Pericardium fibroblast (primary cell): ENCODE measurements at places on chromosomes 2 and 18. TPM values are rescaled to one million over a fixed set of nuclear protein-coding genes. Genes with fewer than 3 reads are reported as not detected.

CTDP1 gene
- 14.9 and 17.0 TPM in 2 replicates for total RNA-seq

AQP12B gene
- total RNA-seq, result not detected in 2 replicates

ATF2 gene
- 19.6 and 26.0 TPM in 2 replicates for total RNA-seq

DNAJC27 gene
- total RNA-seq, result 1.5 and 2.1 TPM in 2 replicates

COLEC11 gene
- total RNA-seq, result 1.4 and 8.9 TPM in 2 replicates

NR4A2 gene
- 0.47 and 0.68 TPM in 2 replicates for total RNA-seq

EPB41L3 gene
- total RNA-seq, result 32.8 and 49.5 TPM in 2 replicates

SCN3A gene
- not detected in 2 replicates for total RNA-seq

MARCO gene
- total RNA-seq, result not detected in 2 replicates

TRAF3IP1 gene
- total RNA-seq, result 7.6 and 12.4 TPM in 2 replicates

SPC25 gene
- total RNA-seq, result 0.09 and 0.35 TPM in 2 replicates

ALK gene
- total RNA-seq, result not detected in 2 replicates

SNORC gene
- total RNA-seq, result 0.12 and 0.17 TPM in 2 replicates

NEB gene
- 0.12 and 3.5 TPM in 2 replicates for total RNA-seq

UCN gene
- total RNA-seq, result 0.35 and 2.0 TPM in 2 replicates

NT5DC4 gene
- total RNA-seq, result not detected in 2 replicates

LTBP1 gene
- 27.4 and 55.7 TPM in 2 replicates for total RNA-seq

MROH2A gene
- not detected in 2 replicates for total RNA-seq

ZNF892 gene
- 1.9 and 2.8 TPM in 2 replicates for total RNA-seq

DNAH7 gene
- 0.09 and 0.35 TPM in 2 replicates for total RNA-seq

MTIF2 gene
- 19.7 and 25.2 TPM in 2 replicates for total RNA-seq

ANKRD23 gene
- 1.4 and 2.7 TPM in 2 replicates for total RNA-seq

MEP1B gene
- not detected in 2 replicates for total RNA-seq

CRYBA2 gene
- not detected in 2 replicates for total RNA-seq

SAG gene
- total RNA-seq, result not detected in 2 replicates

SOCS6 gene
- total RNA-seq, result 9.4 and 10.0 TPM in 2 replicates

KCNJ13 gene
- not detected in 2 replicates for total RNA-seq

TBC1D8 gene
- 11.4 and 13.5 TPM in 2 replicates for total RNA-seq

WIPF1 gene
- 6.1 and 11.7 TPM in 2 replicates for total RNA-seq

PSMA8 gene
- not detected in 2 replicates for total RNA-seq

RBM44 gene
- total RNA-seq, result not detected in 2 replicates

LGALSL gene
- total RNA-seq, result 0.77 and 7.4 TPM in 2 replicates

CPO gene
- not detected in 2 replicates for total RNA-seq

RHOB gene
- 231 and 383 TPM in 2 replicates for total RNA-seq

ITGB6 gene
- total RNA-seq, result 0.09 TPM in 1 of 2 replicates, not detected in the other

FEV gene
- not detected in 2 replicates for total RNA-seq

KCNIP3 gene
- total RNA-seq, result 22.5 and 41.2 TPM in 2 replicates

PRKAG3 gene
- not detected in 2 replicates for total RNA-seq

CYRIA gene
- 0.23 and 0.51 TPM in 2 replicates for total RNA-seq

ABCB11 gene
- 1.2 TPM in 1 of 2 replicates, not detected in the other for total RNA-seq

MTLN gene
- 42.8 and 60.8 TPM in 2 replicates for total RNA-seq

GALNT14 gene
- total RNA-seq, result 0.09 TPM in 1 of 2 replicates, not detected in the other

PLA2R1 gene
- 3.1 and 15.4 TPM in 2 replicates for total RNA-seq

SLC14A1 gene
- total RNA-seq, result under 0.01 TPM in 1 of 2 replicates, not detected in the other
